Suprapubic skin (tissue), 4 donors: ENCODE measurements at places on chromosomes 16 and 17. TPM values are rescaled to one million over a fixed set of nuclear protein-coding genes. Genes with fewer than 3 reads are reported as not detected.

CCL4 gene
- 0.97 TPM for total RNA-seq

IRX5 gene
- total RNA-seq = 44.5 TPM

- H3K36me3 ChIP-seq = no peaks in the 10 kb centered on the region
- no peaks in the 10 kb centered on the region for H3K4me1 ChIP-seq
- no peaks in the 10 kb centered on the region for H3K27me3 ChIP-seq
These were observed 2.3 kb downstream of the SLC5A11 start for GRCh38 chr16:24848065-24848464.

DNA sequence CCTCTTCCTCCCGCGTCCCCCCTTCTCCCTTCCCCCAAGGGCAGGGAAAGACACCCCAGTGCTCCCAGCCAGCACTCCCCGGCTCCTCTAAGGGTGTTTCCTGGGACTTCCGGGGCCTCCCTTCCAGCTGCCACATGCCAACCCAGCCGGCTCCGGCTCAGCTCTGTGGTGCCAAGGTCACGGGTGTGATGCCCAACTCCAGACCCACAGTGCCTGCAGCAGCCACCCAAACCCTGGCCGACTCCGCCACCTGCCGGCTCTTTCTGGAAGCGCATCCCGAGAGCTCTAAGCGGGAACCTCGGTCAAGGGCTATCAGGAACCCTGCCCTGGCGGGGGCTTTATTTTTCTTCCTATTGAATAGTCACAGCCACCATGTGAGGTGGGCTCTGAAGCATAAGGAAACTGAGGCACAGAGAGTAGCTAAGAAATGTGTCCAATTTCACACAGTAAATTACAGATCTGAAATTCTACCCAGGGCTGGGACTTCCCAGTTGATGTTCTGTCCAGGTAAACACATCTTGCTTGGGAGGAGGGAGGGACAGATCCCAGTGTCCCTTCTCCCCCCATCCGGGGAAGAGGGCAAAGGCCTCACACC, 3.3 kb upstream of the PPP1R1B start:
- H3K4me1 ChIP-seq = peaks cover 66% of the 10 kb centered on the region
- H3K4me3 ChIP-seq = no peak overlapping the region
- no peaks in the 10 kb centered on the region for H3K36me3 ChIP-seq
- H3K27me3 ChIP-seq = peaks cover 44% of the 10 kb centered on the region
- H3K27ac ChIP-seq = no peak overlapping the region

LRRC36 gene
- 0.56 TPM for total RNA-seq
